Stimulated activated CD8-positive, alpha-beta memory T cell treated with anti-CD3 and anti-CD28 coated beads, Interleukin-4, amount 100 ng/mL, for 4 hours (primary cell): ENCODE measurements at places on chromosomes 1 and 21.

DNA sequence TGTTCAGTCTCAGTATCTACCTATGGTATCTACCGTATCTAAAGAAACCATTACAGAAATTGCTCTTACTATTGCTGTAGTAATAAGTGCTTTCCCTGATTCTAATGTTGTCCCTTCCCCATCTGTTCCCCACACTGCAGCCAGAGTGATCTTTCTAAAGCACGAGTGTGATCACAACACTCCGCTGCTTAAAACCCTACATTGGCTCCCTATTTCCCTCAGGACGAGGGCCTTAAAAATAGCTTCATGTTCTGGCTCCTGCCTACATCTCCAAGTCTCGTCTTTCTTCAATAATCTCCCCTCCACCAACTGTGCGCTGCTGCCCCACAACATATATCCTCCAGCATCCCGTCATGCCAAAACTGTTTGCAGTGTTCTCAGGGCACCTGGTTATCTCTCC is 150.6 kb downstream of the SDCCAG8 start:
- DNase-seq: no peak

DNA sequence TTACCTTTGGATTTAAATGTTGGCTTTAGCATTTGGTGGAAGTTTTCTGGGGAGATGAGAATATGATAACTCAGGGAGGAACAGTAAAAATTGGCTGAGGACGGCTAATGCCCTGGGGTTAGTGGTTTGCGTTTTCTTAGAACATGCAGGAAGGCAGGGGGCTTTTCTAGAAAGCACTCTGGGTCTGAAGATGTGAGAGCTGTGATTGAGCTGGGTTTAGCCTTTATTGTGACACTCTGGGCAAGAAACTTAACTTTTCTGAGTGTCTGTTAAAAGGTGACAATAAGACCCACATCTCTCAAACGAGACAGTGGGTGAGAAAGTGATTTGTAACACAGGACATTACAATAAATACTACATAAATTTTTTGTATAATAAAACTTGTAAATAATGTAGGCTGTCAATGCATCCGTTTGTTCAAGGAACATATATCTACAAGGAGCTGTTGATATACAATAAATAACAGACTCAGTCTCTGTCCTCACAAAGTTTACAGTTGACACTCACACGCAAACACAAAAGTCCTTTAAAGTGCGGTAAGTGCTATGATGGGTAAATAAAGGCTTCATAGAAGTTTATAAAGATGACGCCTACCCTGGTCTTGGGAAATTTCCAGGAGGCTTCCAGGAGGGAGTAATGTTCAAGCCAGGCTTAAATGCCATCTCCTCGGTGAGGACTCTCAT is 49.5 kb upstream of the MRPS6 start:
- DNase-seq: no peak

- no peak for DNase-seq
These were observed 1639.3 kb downstream of the KCNT2 start for GRCh38 chr1:194968916-194969315.

- no peak for DNase-seq
These were observed 87.0 kb downstream of the SYT14 start for GRCh38 chr1:210024996-210025395.

DNA sequence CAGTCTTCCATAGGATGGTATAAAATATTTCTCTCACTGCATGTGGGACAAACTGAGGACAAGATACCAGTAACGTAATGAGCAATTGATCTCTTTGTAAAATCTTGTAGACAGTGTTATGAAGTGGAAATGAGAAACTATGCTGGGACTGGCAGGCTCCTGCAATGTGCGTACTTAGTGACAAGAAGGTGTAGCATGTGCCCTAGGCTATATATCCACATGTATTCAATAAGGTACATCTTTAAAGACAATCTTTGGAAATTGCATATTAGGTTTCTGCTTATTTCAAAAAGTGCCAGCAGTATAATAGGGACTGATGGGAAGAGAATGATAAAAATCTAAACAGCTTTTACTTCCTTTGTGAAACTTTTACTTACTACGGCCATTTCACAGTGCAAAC is 81.9 kb upstream of the GREM2 start:
- no peak for DNase-seq

DNA sequence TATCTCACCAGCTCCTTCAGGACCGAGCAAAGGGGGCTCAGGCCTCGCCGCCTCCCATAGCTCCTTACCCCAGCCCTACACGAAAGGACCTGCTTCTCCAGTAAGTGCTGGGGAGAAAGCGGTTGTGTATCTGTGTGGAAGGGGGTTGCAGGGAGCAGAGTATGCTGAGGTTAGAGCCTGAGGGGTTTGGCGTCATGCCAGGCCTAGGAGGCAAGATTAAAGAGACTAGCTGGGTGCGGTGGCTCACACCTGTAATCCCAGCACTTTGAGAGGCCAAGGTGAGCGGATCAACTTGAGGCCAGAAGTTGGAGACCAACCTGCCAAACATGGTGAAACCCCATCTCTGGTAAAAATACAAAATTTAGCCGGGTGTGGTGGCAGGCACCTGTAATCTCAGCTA is 14.1 kb upstream of the RASSF5 start:
- no peak for DNase-seq

GRCh38 chr1:41013796-41014195 is 7.7 kb downstream of the SLFNL1 start:
- DNase-seq: no peak

- no peak for DNase-seq
These were observed 378.9 kb downstream of the KCNH1 start for GRCh38 chr1:210754878-210755665.

GRCh38 chr1:167654975-167655575 is 25.0 kb downstream of the RCSD1 start:
- DNase-seq: no peak

- DNase-seq: no peak
These were observed 48.2 kb downstream of the UCK2 start for GRCh38 chr1:165875604-165876003.

GRCh38 chr1:4599951-4600481 is 54.4 kb upstream of the AJAP1 start:
- DNase-seq: no peak
